ENCODE measurements at places on chromosomes 5 and 9.

DNA sequence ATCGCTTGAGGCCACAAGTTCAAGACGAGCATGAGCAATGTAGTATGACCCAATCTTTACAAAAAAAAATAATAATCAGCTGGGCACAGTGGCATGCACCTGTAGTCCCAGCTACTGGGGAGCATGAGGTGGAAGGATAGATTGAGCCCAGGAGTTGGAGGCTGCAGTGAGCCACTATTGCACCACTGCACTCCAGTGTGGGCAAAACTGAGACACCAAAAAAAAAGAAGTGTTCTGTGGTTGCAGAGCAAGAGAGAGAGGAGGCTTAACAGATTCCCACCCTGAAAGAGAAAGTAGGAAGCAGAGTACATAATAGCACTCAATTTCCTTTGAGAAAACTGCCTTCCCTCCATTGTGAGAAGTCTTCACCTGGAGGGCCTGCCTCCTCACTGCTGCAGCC is 52.6 kb downstream of the ALDH7A1 start:
- DNase-seq, result no peak

DNA sequence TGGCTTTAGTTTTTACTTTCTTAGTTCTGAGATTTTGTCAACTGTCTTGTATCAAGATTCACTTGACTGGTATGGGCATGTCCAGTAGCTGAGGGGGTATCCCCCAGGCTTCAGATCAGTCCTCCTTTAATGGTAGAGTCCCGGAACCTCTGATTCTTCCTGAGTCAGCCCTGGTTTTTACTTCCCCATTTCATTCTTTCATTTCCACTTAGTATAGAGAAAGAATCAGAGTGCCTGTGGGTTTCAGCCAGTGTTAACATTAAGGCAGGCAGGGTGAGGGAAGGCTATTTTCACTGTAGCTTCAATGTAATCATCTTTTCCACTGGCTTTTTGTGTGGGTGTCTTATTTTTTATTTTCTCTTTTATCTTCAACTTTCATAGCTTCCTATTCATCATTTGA is 8.3 kb upstream of the COMMD10 start:
- DNase-seq, result no peak

DNA sequence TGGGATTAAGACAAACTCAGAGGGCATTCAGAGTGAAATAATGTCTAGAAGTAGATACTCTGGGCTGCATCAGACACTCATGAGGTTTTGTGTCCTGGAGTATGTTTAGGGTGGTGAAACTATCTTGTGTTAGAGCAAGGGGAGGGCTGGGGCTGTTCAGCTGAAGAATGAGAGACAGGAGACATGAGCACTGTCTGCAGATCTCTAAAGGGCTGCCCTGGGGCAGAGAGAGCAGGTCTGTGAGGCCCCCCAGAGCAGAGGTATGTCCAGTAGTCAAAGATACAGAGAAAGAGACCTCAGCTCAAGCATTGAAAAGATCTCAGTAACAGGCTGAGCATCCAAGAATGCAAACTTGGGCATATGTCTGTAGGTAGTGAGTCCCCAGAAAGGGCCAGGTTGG is 45.9 kb upstream of the SHB start:
- no peak for DNase-seq

DNA sequence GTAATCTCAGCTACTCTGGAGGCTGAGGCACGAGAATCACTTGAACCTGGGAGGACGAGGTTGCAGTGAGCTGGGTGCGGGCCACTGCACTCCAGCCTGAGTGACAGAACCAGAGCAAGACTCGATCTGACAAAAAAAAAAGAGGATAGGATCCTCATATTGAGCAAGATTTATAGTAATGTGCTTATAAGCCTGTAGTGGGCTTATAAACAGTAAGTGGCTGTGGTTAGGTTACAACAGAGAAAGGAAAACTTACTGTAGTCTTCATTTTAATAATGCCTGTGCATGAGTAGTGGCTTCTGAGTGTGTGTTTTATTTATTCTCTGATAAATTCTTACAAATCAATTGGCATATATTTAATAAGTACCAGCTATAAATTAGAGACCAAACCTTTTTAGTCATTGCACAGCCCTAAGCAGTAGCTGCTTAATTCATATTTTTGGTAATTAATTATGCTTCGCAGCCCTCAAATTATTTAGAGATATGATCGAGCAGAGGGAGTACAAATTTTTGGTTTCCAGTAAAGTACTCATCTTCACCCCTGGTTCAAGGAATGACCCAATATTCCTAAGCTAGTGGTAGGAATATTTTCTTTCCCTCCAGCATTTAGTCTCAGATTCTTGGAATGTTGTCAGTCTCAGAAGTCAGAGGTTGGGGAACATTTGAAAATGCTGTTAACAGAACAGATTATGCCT is 73.8 kb upstream of the KLF9 start:
- DNase-seq, result no peak

DNA sequence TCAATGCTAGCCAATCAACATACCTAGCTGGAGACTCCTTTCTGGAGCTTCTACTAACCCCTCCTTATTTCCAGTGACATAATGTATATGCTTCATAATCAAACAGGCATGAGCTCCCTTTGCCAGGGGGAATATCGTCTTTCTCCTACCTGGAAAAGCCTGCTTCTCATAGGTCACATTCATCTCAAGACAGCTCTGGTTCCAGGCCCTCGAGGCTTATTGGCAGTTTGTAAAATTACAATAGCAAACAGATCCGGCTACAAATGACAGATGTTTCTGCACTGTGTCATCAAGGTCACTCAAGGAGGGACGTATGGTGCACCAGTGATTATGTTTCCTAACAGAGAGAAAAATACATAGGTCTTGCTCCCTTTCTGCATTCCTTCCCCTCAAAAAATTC is 140.0 kb downstream of the SAXO1 start:
- no peak for DNase-seq

GRCh38 chr9:71506821-71507220 is 261.5 kb downstream of the CEMIP2 start:
- DNase-seq, result no peak

- peak; percentile 57 for DNase-seq
Observed at GRCh38 chr9:125732562-125732961, 14.6 kb upstream of the PBX3 start.

DNA sequence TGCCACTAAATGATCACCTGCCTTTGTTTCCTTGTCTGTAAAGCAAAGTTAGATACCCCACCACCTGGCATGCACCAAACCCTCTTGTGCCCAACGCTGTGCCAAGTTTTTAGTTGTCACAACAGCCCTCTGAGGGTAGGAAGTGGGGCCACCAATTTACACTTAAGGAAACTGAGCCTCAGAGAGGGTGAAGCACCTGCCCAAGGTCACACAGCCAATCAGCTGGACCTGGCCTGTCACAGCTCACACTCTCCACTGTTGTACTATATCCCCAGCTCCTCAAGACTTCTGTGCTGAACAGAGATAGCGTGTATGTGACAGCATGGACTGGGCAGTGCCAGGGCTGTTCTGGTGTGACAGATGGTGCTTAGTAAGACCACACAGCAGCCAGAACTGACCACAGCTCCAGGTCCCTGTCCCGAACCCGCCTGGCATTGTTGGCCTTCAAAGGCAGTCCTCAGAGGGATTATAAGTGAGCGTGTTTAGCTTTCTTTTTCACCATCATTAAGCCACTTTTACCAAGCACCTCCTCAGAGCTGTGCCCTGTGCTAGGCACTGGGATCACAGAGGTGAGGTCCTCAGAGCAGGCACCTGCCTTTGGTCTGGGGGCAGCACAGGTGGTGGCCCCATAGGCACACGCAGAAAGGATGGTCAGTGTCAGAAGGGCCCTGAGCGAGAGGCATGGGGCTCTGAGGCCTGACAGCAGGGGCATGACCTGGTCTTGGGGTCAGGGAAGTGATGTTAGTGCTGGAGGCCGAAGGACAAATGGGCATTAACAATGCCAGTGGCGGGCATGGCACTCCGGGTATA is 71.1 kb downstream of the COL27A1 start:
- no peak for DNase-seq

GRCh38 chr5:67152400-67152799 is 44.2 kb downstream of the CD180 start:
- no peak for DNase-seq

DNA sequence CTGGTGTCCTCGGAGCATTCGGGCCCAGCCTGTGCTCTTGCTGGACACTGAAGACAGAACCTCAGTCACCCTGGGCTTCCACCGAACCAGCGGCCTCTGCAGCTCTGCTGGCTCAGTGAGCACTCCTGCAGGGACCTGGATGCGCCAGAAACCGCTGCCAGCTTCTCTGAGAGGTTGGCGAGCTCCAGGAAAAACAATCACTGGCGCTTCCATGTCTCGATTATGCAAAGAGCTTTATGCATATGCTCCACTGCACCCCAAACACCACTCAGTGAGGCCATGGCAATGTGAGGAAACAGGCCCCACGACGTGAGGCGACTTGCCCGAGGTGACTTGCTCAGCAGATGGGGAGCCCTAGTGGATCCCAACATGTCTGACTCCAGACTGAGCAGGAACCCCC is 11.0 kb downstream of the PRDM12 start:
- no peak for DNase-seq

DNA sequence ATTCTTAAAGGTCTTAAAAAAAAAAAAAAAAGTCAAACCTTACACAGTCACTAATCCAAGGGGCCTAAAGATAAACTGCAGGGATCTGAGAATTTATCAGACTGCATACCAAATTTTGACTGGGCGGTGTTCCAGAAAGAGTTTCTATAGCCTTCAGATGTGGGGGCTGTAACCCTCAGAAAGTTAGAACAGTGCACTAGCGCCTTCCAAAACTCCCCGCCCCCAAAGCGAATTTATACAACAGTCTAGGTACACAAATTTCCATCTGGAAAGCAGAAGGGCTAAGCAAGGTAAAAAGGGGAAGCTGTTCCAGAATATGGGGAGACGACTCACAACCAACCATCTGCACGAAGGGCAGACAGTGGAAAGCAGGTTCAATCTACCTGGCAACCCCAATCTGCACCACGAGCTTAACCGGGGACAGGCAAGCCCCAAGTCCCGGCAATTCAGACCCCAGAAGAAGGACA is 813 bp downstream of the ERMP1 start:
- DNase-seq, result no peak

- no peak for DNase-seq
Observed at GRCh38 chr5:142437563-142437962, 112.7 kb upstream of the SPRY4 start.

GRCh38 chr5:160463740-160464465 is 42.2 kb downstream of the PTTG1 start:
- DNase-seq, result no peak

DNA sequence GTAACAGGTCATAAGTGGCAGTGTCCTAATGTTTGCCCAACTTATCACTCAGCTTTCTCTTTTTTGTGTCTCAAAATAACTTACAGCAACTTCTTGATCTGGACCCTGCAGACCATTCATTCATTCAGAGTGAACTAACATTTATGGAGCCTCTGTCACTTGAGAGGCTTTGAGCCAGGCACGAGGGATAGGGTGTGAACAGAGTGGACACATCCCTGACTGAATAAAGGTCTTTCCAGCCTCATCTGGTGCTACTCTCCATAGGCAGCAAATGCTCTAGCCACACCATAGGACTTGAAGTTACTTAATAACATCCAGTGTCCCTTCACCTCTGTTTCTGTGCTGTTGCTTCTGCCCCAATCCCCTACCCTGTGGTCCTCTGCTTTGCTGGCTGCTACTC is 212.1 kb upstream of the FBN2 start:
- DNase-seq, result no peak

DNA sequence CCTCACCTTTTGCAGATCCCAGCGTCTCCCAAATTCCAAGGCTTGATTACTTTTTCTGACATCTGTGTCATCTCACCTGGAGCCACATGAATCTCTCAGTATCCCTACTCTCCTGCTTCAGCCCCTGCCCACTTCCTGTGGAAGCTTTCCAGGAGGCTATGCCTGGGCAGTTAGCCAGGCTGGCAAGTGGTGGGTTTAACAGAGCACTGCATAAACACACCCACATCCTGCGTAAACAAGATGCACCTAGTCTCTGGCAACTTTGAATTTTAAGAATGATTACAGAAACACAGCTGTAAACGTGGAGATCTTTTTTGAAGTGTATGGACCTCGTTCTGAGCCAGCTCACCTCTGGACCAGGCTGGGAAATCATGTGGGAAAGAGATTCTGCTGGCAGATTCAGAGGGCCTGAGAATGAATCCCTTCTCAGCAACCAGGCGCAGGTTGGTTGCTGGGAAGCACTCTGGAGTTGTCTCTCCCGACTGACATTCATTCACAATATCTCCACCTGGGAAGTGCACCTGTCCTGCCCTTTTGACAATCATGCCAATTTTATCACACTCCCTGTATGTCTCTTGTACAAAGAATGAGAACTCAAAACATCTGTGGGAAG is 55.7 kb upstream of the FANCC start:
- DNase-seq, result no peak

DNA sequence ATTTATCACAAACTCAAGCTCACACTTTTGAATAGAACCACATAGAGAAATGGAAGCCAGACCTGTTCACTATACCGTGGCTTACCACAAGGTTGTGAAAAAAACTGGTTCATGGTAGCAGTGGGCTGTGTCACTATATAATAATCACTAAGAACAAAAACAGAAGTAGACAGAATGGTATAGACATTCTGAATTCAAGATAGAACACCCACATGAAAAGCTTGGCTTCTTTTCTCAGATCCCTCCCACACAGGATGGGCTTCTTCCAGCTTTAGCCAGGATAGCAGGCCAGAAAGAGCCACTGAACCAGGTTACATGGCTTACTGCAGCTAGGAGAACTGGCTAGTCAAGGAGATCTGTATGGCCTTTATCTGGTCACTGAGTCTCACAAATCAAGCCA is 6.1 kb upstream of the NRG2 start:
- no peak for DNase-seq

DNA sequence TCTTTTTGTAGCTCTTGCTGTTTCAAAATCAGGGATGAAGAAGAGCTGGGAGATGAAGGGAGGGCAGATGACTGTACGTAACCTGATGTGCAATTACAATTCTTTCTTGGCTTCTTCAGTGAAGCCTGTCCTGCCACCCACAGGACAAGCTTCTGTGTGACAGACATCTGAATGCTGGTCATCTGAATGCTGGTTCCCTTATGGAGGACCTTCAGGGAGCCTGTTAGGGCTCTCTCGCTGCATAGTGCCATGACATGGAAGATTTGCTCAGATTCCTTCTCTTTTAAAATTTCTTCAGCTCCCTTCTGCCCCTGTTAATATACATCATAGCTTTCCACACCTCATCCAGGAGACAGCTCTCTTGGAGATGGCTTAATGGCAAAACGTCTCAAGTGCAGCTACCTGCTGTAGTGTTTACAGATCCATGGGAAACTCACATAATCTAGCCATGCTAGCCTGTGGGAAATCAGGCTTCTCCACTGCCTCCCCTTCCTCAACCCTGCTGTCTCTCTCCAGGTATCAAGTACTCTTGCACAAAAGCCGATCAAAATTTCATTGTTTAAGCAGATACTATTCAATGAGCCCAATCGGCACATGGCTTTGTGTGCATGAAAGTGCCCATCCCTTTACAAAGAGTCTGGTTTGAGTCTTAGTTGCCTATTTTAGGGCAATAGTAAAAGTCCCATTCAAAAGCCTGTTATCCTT is 134.6 kb downstream of the RAB3C start:
- no peak for DNase-seq

DNA sequence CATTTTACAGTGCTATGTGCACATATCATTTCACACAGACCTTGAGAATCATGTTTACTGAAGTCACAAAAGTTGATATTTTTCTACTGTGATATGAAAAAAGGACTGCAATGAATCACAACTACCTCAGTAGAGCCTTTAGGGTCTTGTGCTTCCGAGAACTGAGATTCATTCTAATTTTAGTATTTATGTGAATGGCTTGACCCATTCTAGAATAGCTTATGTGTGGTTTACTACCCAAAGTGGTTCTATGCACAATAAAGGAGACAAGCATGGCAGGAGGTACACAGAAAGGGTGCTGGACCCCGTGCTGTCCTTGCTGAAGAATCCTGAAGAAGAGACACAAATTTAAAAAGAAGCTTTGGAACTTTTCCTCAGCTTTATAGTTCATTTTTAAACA is 28.2 kb downstream of the MEF2C start:
- DNase-seq, result no peak

GRCh38 chr9:37030611-37030939 is 3.5 kb downstream of the PAX5 start:
- DNase-seq, result no peak
